ENCODE measurements at places on chromosomes 6 and 20.

DNA sequence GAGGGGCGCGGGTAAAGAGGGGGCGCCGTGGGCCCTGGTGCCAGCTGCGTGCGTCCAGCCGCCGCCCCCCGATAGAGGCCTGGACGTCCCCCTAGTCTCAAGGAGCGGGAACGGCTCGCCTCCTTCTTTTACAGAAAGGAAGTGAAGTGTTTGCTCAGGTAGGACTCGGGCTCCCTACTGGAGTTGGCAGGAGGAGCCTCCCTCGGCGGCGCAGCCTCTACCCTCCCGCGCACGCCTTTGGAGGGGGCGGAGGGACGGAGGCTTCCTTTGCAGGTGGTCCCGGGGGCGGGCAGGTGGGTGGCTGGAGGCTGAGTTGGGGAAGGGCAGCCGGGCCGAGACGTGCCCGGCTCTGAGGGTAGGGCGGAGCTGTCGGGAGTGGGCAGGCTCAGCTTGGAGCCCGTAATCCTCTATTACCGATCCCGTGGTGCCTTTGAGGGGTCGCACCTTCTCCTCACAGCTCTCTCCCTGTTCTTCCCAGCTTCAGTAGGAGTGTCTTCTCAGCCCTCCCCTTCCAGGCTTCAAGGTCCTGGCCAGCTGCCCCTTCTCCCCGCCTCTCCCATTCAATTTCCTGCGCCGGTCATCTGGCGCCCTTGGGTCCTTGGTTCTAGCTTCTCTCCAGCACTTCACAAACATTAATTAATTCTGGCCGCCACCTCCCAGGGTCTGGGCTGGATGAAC, 728 bp downstream of the ITPR3 start:
- peak; percentile 55 for DNase-seq

DNA sequence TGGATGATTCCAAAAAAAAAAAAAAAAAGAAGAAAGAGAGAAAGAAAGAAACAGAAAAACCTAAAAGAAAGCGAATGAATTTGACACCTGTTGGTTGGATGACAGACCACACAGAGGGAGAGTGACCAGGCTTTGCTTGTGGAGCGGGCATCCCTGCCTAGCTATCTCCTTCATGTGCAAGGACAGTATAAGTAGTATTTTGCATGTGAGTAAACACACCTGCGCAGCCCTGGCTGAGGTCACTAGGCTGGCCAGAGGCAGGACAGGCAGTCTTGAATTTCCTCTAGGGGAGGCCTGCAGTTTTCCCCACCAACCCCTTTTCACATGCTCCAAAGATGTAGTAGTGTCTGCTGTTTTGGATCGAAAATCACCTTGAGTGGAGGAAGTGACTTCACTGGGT, 126.4 kb downstream of the CCDC170 start:
- no peak for DNase-seq

- DNase-seq: no peak
Observed at GRCh38 chr20:11144114-11144950, 470.5 kb upstream of the JAG1 start.

GRCh38 chr6:7542065-7542873, 798 bp downstream of the DSP start:
- no peak for DNase-seq

GRCh38 chr6:137044366-137045221, at the start of gene IL20RA:
Gene IL20RA, minus strand, starts transcription at chr6:137044965. Its CDS starts 237 bp downstream, at chr6:137044728.
- DNase-seq: peak; percentile 19

DNA sequence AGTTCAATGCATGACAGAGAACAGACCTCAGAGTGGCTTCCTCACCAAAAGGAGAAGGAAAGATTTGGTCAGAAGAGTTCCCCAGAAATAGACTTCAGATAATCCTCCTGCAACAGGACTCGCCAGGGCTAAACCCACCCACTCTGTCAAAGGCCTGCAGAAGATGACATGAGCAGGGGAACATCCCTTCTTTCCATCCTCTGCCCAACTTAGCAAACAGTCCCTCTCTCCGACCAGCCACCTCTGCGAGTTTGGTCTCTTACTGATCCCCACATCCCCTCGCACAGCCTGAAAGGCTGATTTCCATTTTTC, 7.5 kb downstream of the NFATC2 start:
- DNase-seq: no peak

GRCh38 chr6:155143578-155144106, 120.2 kb upstream of the CLDN20 start:
- no peak for DNase-seq

DNA sequence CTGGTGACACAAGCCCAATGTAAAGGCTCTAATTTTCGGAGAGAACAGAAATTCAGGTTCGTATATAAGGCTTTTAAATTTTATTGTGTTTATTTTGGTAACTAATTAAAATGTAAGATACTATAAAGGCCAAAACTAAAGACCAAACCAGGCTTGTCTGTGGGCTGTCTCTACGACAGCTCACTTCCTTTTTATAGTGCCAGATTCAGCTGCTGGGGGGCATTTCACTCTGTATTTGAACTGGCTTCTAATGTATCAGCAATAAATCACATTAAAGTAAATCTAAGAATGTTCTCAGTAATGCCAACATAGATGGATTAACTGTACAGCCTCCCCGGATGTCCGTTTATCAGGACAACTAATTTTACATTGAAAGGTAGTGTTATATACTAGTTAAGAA, 31.1 kb upstream of the STXBP5 start:
- DNase-seq: no peak

DNA sequence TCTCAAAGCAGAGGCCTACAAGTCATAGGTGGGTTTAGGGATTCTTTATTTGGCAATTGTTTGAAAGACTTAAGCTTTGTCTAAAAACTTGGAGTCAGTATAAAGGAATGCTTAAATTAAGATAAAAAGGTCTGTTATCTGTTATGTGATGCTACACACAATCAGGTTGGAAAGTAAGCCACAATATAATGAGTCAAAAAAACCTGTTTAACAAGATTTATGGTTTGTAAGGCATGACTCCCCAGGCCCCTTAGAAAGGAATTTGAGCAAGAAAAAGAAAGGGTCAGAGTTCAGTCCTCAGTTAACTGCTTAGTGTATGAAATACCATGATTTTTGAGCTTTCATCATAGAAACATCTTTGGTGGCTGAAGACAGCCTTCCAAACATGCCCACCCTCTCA, 66.8 kb upstream of the HMGN3 start:
- no peak for DNase-seq

- DNase-seq: no peak
Observed at GRCh38 chr20:38692436-38693411, 31.6 kb upstream of the SLC32A1 start.

GRCh38 chr6:4039348-4039747, 39.6 kb downstream of the FAM217A start:
- no peak for DNase-seq

GRCh38 chr6:44446626-44447300, 59.3 kb downstream of the CDC5L start:
- DNase-seq: no peak

DNA sequence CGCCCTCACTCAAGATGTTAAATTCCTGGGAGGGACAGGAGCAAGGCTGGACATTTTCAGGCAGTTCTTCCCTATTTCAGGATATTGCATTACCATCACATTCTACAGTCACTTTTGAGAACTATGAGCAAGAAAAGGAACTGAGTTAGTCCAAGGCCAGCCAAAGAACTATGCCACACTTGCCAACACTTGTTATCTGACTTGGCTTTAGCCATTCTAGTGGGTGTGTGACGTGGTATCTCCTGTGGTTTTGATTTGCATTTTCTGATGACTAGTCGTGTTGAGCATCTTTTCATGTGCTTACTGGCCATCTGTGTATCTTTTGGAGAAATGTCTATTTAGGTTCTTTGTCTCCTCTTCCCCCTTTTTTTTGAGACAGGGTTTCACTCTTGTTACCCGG, 12.0 kb downstream of the XRN2 start:
- DNase-seq: no peak

DNA sequence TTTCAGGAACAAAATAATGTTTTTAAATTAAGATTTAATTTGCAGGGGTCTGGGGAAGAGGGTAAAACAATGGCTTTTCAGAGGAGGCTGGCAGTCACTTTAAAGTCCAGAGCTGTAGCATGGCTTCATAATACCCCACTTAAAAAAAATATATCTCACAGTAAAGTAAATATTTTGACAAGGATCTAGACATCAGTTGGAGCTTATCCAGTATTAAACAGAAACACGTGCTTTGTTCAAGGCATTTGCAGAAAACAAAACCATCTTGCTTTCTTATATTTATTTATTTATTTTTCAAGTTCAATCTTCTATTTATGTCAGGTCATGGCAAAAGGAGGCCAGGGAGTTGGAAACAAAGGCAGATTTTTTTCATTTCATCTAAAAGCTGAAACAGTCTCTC, 53.3 kb upstream of the PRL start:
- peak; percentile 23 for DNase-seq

DNA sequence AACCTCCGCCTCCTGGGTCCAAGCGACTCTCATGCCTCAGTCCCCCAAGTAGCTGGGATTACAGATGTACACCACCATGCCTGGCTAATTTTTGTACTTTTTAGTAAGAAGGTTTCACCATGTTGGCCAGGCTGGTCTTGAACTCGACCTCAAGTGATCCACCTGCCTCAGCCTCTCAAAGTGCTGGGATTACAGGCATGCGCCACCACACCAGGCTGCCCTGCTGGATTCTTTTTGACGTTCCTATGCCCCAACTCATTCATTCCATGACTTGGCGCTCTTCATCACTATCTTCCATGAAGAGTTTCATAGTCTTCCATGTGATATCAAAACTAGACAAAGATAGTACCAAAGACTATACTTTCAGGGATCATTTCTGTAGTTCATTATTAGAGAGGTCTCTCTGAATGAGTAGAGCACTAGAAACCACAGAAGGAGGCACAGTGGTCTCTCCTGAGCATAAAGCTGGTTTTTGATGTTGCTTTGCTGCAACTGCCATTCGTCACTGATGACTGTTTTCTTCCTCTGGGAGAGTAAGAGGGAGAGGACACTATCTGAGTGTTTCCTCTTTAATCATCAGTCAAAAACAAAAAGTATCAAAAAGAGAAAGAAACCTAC, 23.5 kb downstream of the DNAAF9 start:
- DNase-seq: no peak

GRCh38 chr6:72081871-72082270, 195.5 kb downstream of the RIMS1 start:
- DNase-seq: no peak

Data from COR-L47 (cell line).